Brain pericyte (primary cell): ENCODE measurements at places on chromosomes 1 and 21.

DNA sequence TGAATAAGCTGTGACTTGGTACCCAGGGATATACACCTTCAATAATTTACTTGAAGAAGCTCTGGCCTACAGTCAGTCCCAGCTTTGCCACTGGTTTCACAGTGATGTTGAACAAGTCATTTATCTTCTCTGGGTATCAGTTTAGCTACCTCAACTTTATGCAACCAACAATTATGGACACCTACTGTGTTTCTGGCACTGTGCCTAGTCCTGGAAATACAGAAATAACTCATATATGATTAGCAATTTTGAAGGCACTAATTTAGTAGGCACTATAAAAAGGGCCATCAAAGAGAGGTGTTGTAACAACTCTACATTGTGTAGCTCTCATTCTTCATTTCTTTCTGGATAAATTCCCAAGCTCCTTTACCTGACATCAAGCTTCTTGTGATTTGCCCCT is 88.6 kb upstream of the SPATA6 start:
- no peak for DNase-seq

DNA sequence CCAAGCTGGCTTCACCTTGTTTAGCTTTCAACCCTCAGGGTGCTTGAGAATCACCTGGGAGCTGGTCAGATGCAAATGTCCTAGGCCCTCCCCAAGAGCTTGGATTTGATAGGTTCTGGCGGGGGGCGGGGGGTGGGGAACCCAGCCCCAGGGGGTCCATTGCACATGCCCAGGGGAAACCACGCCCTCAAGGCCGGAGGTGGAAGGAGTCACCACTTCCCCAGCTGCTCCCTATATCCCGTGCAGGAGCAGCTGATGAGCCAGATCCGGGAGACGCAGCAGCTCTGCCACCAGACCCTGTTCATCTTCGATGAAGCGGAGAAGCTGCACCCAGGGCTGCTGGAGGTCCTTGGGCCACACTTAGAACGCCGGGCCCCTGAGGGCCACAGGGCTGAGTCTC is 5.8 kb downstream of the TOR3A start:
- no peak for DNase-seq

GRCh38 chr1:179883745-179884138 is 1.7 kb downstream of the TOR1AIP1 start:
- DNase-seq, result no peak

GRCh38 chr1:241485145-241485544 is 34.4 kb downstream of the FH start:
- no peak for DNase-seq

DNA sequence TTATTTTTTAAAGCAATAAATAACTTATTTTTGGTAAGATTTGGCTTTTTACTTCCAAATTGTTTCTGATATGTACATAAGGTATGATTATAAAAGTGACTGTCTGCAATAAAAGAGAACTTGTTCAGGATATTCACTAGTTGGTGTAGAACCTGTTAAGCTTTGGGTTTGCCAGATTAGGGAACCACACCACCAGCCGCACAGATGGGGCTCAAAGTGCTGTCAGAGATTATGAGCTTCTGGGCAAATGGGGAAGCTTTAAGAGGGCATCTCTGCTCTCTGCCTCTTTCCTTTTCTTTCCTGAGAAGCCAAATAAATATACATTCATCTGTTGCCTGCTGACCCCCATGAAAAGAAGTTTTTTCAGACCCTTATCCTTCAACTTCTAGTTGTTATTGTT is 25.4 kb downstream of the IVNS1ABP start:
- DNase-seq, result no peak

DNA sequence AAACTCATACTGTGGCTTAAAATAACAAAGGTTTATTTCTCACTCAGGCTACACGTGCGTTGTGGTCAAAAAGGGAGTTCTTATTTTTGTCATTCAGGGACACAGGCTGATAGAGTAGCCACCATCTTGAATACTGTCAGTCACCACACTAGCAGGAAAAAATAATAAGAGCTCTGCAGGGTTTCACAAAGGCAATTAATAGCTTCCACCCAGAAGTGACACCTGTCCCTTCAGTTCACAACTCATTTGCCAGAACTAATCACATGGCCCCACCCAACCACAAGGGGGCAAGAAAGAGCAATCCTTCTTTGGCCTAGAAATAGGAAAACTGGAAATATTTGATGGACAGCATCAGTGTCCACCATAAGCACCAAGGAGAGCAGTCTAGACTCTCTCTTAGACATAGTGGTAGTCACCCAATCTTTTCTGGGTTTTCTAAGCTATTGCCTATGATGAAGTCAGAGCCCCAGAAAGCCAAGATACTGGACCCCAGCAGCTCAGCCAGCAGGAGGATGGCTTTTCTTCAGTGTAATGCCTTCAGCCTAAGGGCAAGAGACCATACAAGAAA is 8.2 kb downstream of the HAPLN2 start:
- DNase-seq, result no peak

GRCh38 chr1:169885207-169885606 is 8.5 kb downstream of the SCYL3 start:
- DNase-seq, result no peak

- DNase-seq, result no peak
These were observed 22.3 kb upstream of the ZZZ3 start for GRCh38 chr1:77704736-77705135.

DNA sequence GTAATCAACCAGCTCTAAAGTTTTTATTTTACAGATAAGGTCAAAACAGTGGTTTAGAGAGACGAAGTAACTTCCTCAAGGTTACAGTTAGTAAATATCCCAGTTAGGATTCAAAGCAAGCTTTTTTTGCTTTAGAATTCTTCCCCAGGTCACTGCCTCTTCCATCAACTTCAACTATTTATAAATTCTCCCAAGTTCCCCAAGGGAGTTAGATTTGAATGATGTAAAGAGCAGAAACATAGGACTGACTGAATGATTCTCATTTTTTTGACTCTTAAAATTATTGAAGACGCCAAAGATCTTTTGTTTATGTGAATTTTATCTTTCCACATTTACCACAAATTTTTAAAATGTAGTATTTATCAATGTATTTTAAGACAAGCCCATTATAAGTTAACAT is 4.1 kb downstream of the POGZ start:
- no peak for DNase-seq

- DNase-seq, result no peak
These were observed 2.0 kb upstream of the ABCG1 start for GRCh38 chr21:42216726-42217572.

- DNase-seq, result no peak
These were observed 646 bp downstream of the IER5 start for GRCh38 chr1:181089017-181089675.
